ENCODE measurements at places on chromosomes 16 and 17.

GRCh38 chr17:7177954-7178477, 1.2 kb downstream of the ASGR1 start:
- DNase-seq, result no peak

DNA sequence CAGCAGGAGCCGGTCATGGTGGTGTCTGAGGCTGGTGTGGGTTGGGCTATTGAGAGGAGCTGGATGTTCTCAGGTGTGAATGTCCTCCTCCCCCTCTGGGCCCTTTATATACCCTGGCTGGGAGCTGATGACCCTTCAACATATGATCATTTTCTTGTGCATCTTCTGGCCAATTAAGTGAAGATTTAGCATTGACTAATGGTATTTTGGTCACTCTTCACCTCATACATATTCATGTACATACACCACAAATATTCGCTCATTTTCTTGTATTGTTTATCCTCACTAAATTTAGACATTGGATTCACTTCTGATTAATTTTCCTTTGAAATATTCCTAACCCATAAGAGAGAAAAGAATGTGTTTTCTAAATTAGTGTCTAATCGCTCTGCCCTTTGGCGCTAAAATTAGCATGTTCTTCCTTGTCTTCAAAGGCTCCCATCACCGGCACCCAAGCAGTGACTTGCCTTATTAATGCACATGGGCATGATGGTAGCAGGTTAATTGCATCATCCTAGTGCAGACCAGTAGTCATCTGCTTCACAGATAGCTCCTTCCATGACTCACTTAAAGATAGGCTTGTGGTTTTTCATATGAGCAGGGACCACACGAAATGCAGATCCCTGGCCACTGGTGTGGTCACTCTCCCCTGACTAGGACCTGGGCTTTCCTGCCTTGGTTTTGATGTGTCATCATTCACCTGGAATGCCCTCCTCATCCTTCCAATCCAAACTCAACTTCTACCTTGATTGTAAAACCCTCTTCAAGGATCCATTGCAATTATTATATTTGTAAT, at the start of gene KRTAP2-4:
TSS of gene KRTAP2-4 (minus strand) at position 51 of the 796 bp plus-strand sequence. CDS start at position 17, 34 bp downstream.
- DNase-seq, result peak; percentile 79

- DNase-seq, result no peak
These were observed 103.5 kb upstream of the ZNF750 start for GRCh38 chr17:82943339-82943738.

GRCh38 chr17:57288040-57288772, 31.9 kb downstream of the MSI2 start:
- DNase-seq, result no peak

DNA sequence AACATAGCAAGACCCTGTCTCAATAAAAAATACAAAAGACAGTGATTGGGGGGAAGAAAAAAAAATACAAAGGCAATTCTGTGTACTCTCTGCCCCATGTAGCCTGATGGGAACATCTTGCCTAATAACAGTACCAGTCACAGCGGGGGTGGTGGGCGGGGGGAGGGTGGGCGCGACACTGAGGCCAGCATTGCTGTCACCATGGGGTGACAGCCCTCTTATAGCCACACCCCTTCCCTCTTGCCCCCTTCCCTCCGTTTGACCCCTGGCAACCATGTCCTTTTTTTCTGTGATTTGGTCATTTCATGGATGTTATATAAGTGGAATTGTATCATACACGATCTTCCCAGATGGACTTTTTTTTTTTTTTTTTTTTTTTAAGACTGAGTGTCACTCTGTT, 80.9 kb downstream of the DNAH17 start:
- no peak for DNase-seq

DNA sequence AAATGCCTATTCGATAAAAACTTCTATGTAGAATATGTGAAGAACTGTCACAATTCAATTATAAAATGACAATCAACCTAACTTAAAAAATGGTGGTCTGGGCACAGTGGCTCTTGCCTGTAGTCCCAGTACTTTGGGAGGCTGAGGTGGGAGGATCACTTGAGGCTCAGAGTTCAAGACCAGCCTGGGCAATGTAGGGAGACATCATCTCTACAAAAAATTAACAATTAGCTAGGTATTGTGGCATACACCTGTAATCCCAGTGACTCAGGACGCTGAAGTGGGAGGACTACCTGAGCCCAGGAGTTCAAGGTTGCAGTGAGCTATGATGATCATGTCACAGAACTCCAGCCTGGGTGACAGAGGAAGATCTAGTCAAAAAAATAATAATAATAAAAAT, 18.6 kb upstream of the METTL9 start:
- no peak for DNase-seq

DNA sequence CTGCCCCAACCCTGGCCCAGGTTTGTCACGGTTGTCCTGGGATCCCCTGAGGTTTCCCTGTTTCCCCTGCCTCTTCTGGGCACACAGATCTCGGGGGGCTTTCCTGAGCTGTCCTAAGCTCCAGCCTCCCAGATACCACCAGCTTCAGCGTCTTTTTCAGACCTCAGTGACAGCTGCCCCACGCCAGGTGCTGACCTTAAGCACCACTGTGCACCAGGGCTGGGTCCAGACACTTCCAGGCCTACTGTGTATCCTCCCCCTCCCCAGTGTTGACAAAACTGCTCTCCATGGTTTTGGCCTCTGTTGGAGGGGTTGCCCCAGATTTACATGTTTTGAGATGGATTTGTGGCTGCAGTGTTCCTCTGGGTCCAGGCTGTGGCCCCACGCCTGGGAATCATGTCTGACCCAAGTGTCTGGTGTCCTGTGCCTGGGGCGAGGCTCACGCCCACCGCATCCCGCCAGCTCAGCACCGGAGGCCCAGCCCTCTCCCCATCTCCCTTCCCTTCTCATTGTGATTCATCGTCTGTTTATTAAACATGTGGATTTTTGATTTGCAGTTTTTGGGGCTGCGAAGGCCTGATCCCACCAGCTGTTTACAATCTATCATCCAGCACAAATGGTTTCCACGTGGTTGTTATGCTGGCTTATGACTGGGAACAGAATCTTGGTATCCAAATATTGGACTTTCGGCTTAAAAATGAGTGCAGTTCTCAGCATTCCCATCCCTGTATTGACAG, 82.1 kb downstream of the METRNL start:
- DNase-seq, result no peak

- DNase-seq, result no peak
These were observed 24.8 kb upstream of the NSRP1 start for GRCh38 chr17:30091771-30092170.

GRCh38 chr16:78075800-78076199, 23.7 kb upstream of the WWOX start:
- DNase-seq, result no peak

DNA sequence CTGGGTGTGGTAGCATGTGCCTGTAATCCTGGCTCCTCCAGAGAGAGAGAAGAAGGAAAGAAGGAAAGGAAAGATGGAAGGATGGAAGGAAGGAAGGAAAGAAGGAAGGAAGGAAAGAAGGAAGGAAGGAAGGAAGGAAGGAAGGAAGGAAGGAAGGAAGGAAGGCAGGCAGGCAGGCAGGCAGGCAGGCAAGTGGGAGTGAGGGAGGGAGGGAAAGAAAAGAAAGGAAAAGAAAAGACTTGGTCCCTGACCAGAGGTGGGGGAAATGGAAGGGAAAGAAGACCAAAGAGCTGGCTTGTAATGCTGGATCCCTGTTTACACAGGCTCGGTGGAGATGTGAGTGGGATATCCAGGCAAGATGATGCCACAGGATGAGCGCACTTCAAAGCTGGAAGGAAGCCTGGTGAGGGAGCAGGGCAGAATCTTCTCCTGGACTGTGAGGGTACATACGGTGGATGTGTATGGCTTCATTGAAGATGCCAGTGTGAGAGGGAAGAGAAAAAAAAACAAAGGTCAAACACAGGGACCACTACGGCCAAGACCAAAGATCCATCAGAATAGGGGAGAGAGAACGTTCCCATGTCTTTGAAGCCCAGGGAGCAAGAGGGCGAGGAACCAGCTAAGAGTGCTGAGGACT, 2.1 kb downstream of the CES1 start:
- no peak for DNase-seq

GRCh38 chr17:79098282-79098867, 23.8 kb downstream of the ENGASE start:
- DNase-seq, result no peak

GRCh38 chr16:52499060-52499440, 47.9 kb downstream of the TOX3 start:
- DNase-seq, result no peak
